Activated naive CD8-positive, alpha-beta T cell treated with anti-CD3 and anti-CD28 coated beads, Interleukin-2, amount 50 U/mL, for 16 hours (primary cell): ENCODE measurements at places on chromosomes 13 and 19.
A peak's percentile ranks its signal among the peaks of the same experiment; 100 is the strongest.

- no peak for DNase-seq
Observed at GRCh38 chr13:45422731-45423292, 4.6 kb upstream of the SLC25A30 start.

GRCh38 chr19:35144600-35145436 lies 1.8 kb downstream of the FXYD7 start:
- DNase-seq, result no peak

DNA sequence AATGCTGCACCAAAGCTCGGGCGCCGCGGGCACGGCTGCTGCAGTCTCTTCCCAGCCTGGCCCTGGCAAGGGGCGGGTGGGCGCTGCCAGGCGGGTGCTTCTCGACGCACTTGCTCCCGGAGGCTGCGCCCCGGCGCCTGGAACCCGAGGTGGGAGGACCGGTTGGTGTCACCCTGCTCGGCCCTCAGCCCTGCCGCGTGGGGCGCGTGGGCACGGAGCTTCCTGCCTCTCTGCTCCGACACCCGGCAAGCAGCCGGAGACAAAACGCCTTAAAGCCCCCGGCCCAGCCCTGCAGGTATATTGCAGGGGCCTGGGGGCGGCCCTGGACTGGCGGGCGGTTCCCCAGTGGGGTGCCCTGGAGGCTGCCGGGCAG lies 34.7 kb downstream of the BTBD2 start:
- no peak for DNase-seq

GRCh38 chr13:114099191-114099590 lies 33.2 kb downstream of the RASA3 start:
- no peak for DNase-seq

DNA sequence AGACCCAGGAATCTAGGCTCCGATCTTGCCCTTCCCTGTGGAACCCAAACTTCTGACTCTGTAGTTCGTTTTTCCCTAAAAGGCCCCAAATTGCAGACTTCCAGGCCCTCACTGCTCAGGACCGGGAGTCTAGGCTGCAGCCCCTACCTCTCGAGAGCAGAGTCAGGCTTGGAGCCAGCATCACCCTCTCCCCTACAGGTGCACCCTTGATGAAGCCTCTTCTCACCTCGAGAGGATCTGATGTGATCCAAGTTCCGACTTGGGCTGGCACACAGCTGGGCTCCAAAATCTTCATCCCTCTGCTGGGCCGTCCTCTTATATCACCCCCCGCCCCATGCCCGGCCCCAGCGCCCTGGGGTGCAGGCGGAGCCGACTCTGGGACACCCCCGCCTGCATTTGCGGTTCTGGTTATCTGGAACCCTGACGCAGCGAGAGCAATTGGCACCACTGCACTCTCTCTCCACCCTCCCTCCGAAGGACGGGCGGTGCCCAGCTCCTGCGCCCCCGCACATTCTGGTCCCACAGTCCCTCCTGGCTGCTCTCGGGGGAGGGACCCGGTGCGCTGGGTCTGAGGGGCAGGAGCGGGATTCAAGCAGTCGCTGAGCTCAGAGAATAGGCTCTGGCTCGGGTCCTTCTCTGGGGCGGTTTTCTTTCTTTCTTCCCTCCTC lies at the start of gene KLK7:
TSS of gene KLK7 (minus strand) at position 293 of the 668 bp plus-strand sequence. CDS start 1,518 bp downstream, outside the sequence.
- DNase-seq, result no peak

- no peak for DNase-seq
Observed at GRCh38 chr19:6250909-6251308, 28.9 kb downstream of the MLLT1 start.

DNA sequence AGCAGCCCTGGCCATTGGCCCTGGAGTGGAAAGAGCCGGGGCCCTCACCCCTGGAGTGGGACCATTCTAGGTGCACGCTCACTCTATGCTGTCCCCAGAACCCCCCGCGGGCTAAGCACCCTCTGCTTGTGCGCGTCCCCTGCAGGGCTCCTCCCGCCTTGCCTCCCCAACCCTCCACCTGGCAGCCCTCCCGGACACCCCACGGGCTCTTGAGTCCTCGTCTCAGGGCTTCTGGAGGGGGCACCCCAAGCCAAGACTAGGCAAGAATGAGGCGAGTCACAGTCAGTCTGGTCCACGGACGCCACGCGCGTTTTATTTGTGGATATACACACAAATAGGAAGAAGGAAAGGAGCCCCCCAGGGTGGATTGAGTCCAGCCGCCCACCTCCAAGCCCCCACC lies 7.0 kb upstream of the TMEM161A start:
- DNase-seq, result no peak

GRCh38 chr13:71858647-71859046 lies 8.4 kb downstream of the DACH1 start:
- DNase-seq, result no peak

DNA sequence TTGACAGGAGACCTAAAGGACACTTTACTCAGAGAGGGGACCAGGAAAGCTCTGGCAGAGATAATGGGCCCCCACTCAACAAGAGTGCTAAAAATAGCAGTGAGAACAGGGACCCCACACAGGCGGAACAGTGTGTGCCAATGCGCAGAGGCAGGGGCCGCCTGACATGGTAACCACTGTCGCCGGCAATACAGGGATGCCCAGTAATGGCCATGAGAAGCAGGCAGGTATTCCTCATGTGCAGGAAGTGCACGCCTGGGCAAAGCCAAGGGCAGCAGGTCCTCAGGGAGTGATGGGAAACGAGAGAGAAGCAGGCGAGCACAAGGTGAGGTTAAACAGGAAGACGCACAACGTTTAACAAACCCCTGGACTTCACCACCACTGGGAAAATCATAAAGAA lies 757.1 kb downstream of the LIG4 start:
- no peak for DNase-seq

DNA sequence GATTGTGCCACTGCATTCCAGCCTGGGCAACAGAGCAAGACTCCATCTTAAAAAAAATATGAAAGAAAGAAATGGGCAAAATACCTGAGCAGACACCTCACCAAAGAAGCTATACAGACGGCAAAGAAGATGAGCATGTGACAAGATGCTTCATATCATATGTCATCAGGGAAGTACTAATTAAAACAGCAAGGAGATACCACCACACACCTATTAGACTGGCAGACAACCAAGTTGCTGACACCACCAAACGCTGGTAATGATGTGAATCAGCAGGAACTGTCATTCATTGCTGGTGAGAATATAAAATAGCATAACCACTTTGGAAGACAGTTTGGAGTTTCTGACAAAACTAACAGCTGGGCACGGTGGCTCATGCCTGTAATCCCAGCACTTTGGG lies 11.5 kb upstream of the TFDP1 start:
- no peak for DNase-seq

- DNase-seq, result no peak
Observed at GRCh38 chr13:52371736-52372247, 34.2 kb downstream of the THSD1 start.

DNA sequence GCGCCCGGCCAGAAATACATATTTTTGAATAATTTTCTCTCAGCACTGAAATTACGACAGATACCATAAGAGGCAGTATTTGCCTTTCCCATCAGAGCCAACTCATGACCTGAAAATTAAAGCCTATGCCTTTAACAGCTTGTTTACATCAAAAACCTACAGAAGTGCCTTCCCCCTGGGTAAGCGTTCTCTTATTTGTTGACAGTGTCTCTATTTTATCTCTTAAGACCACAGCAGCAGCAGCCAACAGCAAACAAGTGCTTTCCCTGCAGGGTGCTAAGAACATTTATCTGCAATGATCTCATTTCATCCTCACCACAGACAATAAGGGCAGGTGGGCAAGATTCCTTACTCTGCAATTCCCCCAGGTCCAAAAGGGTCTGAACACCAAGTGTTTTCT lies 6.0 kb downstream of the AKAP8L start:
- no peak for DNase-seq

- DNase-seq, result no peak
Observed at GRCh38 chr19:38270587-38271167, 6.3 kb downstream of the SPINT2 start.

- DNase-seq, result no peak
Observed at GRCh38 chr19:45161738-45162607, 1.2 kb upstream of the NKPD1 start.

DNA sequence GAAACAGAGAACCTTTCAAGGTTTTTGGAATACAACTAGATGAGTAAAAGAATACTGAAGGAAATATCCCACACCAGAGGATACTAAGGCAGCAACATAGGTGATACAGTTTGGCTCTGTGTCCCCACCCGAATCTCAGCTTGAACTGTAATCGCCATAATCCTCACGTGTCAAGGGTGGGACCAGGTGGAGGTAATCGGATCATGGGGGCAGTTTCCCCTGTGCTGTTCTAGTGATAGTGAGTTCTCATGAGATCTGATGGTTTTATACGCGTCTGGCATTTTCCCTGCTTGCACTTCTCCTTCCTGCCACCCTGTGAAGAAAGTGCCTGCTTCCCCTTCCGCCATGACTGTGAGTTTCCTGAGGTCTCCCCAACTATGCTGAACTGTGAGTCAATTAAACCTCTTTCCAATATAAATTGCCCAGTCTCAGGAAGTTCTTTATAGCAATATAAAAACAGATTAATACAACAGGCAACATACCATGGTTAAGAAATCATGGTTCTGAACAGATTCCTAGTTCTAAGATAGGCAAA lies 97.0 kb downstream of the ABCC4 start:
- DNase-seq, result no peak

DNA sequence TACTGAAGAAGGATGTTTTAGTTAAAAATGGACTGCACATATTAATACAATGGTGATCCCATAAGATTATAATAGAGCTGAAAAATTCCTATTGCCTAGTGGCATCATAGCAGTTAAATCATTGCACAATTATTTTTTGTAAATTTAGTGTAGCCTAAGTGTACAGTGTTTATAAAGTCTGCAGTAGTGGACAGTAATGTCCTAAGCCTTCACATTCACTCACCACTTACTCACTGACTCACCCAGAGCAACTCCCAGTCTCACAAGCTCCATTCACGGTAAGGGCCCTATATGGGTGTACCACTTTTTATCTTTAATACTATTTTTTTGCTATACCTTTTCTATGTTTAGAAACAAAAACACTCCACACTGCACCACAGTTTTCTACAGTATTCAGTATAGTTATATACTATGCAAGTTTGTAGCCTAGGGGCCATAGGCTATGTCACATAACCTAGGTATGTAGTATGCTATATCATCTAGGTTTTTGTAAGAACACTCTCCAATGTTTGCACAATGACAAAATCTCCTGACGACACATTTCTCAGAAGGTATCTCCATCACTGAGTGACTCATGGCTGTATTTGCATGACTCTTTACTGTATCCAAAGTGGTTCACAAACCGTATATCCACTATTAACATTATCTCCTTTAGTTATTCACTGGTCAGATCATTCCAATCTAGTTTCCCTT lies 536.0 kb downstream of the KLF12 start:
- no peak for DNase-seq

GRCh38 chr19:50554212-50554611 lies 14.0 kb downstream of the LRRC4B start:
- no peak for DNase-seq

DNA sequence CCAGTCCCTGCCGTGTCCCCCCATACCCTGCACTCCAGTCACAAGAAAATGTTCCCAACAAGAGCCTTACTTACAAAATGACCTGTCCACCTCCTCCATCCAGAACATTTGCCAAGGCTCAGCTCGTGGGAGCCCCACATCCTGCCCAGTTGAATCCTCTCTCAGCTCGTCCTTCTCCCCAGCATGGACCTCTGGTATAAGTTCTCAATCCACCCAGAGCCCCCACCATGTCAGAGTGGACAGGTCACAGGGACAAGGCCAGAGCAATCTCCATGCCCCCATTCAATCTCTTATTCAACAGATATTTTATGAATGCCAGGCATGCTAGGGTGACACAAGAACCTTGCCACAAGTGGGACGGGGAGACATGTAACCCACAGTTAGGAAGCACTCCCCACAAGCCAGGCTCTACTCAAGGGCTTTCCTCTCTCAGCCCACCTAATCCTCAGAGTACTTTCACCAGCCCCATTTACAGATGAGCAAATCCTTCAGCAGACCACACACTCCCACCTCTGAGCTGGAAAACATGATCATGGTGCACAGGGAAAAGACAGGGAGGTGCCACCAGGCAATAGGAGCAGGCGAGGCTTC lies 15.1 kb downstream of the DEDD2 start:
- no peak for DNase-seq

DNA sequence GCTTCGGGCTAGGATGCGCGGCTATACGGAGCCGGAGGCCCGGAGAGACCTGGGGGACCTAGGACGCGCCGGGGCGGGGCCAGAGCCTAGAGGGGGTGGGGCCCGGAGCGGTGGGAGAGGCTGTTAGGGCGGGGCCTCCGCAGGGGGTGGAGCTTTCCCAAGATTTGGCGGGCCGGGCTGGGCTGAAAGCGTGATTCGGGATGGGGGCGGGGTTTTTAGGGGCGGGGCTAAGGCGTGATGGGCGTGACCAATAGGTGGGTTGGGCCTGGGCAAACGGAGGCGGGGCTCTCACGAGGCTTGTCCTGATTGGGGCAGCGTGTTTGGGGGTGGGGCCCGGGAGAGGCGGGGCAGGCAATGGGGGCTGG lies 439 bp downstream of the RAB11B start:
- DNase-seq, result peak; percentile 82

DNA sequence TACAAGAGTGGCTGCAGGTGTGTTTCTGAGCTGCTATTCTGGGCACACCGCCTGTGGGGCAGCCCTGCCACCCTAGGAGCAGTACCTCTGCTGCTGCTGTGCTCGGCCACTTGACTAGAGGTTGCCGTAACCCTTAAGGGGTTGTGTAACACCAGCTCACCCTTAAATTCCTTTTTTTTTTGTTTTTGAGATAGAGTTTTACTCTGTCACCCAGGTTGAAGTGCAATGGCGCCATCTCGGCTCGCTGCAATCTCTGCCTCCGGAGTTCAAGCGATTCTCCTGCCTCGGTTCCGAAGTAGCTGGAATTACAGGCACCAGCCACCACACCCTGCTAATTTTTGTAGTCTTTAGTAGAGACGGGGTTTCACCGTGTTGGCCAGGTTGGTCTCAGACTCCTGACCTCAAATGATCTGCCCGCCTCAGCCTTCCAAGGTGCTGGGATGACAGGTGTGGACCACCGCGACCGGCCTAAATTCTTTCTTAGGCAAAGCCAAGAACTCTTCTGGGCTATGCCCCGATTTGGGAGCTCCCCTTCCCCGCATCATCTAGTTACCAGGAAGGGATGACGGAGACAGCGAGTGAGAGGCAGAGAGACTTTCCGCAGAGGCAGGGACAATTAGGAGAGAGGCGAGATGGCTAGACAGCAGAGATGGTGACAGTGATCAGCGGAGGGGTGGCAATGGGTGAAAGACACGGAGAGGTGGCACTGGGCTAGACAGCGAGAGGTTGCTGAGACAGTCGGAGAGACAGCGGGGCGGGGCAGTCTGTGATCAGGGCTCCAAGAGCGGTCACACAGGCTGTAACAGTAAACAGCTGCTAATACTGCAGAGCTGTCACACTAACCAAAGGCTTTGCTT lies 4.4 kb upstream of the LILRA5 start:
- DNase-seq, result no peak

- no peak for DNase-seq
Observed at GRCh38 chr19:53506728-53507127, 31.2 kb upstream of the ZNF331 start.

- DNase-seq, result no peak
Observed at GRCh38 chr19:3116621-3117020, 19.2 kb upstream of the GNA15 start.
